ENCODE measurements at places on chromosomes 6 and 20. TPM values are rescaled to one million over a fixed set of nuclear protein-coding genes. Genes with fewer than 3 reads are reported as not detected.

GRCh38 chr20:43159994-43160393 is 29.7 kb downstream of the PTPRT start:
- no peak for DNase-seq

DNA sequence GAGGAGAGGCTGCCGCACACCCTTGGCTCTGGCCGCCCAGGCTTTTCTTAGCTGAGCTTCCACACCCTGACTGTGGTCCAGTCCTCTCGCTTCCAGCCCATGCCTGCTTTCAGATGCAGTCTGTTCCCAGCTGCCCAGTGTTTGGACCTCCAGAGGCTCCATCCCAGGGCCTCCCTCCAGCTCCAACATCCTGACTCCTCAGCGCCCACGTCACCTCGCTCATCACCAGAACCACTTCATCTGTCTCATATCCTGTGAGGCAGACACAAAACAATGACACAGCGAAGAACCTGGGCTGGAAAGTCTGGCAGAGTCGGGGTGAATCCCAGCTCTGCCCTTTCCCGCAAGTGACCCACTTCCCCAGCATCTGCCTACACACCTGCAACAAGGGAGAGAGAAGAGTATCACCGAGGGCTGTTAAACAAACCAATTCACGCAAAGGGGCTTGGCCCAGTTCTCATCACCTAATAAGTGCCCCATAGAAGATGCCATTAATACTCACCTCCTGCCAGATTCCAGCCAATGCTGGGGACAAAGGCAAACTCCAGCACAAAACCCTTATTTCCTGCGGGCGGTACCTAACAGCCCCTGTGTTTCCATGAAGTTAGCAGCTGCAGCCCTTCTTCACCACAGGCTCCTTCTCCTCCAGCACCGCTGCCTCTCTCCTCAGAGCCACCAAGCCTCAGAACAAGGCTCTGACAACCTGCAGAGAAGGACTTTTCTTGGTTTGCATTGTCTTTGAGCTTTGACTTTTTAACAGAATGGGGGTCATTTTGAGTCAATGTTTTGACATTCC is 133.4 kb upstream of the CDH4 start:
- DNase-seq = no peak

DNA sequence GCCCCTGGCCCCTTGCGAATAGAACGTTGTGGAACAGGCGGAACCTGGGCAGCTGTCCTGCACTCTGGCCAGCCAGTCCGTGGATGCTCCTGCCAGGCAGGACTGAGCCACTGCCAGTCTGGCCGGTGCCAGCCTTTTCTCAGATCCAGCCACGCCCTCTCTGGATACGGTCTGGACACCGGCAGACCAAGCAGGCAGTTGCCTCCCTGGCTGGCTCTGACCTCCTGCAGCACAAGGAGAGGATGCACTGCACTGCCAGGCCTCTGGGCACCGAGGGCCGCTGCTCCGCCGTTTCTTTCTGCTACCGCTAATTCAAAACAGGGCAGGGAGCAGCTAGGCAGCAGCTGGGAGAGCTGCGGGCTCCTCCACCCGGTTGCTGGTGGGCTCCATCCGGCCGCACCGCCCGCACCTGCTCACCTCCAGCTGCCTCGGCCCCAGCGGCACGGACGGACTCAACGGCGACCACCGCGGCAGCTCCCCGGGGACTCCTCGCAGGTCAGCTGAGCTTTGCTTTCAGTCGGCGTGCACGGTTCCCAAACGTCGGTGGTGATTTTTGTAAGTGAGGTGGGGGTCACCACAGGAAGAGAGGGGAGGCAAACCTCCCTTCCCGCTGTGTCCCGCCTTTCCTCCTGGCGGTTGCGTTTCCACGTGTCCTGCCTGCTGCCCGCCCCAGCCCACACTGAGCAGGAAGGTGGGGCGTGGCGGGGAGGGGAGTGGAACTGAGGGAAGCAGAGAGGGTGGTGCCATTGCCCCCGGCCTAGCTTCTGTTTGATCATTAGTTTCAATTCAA is 30.3 kb upstream of the AFDN start:
- DNase-seq = no peak

- no peak for DNase-seq
These were observed 74.7 kb upstream of the TNFAIP3 start for GRCh38 chr6:137792160-137793033.

GRCh38 chr6:157305670-157306653 is 17.4 kb downstream of the TMEM242 start:
- DNase-seq = no peak

FBXO30 gene
- polyA plus RNA-seq = 0.90 TPM

ABHD16B gene
- polyA plus RNA-seq = not detected

- DNase-seq = no peak
These were observed at the start of gene KCNS1 for GRCh38 chr20:45100563-45101245. KCNS1 (minus strand) TSS chr20:45101127; CDS start chr20:45099236, 1,891 bp downstream.

BPIFB1 gene
- polyA plus RNA-seq = not detected

SMLR1 gene
- 40.8 TPM for polyA plus RNA-seq

DNA sequence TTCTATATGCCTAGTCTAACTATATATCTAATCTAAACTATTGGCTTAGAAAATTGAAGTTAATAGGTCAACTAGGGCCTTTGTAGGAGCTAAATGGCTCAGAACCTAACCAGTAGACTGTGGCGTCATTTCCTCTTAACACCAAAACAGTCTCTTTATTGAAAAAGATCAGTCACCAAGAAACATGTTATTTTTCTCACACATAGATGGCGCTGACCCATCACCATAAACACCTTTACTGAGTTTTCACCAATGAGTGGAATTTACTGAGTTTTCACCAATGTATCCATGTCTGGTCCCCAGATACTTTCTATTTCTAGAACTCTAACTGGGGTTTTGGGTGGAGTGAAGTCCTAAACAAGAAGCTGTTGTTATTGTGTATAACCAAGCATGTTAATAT is 636.0 kb downstream of the BCKDHB start:
- DNase-seq = no peak

DNA sequence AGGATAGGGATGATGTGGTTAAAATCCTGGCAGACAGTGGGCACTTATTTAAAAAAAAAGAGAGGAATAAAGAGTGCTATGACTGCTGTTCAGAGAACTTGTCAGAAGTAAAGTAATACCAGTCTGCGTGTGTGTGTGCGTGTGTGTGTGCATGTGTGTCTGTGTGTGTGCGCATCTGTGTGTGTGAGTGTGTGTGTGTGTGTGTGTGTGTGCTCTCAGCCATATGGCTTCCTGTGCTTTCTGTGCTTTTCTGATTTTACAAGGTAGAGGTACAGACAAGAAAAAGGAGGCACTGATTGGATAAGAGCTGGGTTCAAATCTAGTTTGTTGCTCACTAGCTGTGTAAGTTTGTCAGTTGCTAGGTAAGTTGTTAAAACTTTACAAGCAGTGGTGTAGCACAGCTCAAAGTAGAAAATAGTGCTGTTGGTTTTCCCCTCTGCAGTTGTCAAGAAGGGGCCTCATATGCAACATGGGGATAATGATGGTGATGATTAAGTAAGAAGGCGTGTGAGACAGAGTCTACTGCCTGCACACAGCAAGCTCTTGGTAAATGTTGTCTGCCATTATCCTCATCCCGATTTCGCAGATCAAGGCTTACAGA is 155.3 kb upstream of the ZNF217 start:
- DNase-seq = no peak

DNA sequence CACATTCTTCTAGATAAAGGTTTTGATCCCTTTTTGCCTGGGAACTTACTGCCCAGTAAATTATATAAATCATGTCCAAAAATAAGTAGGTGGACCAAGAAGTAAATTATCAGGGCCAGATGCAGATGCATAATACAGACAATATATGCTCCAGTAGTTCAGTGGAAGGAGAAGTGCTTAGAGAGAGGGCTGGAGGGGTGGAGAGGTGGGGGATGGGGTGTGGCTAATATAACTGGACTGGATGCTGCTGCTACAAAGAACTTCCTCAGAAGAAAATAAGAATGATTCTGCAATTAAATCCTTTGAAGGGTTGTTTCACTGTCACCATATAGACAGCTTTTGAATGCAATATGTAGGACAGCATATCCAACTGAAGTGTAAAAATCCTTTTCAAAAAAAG is 14.8 kb upstream of the TFAP2D start:
- no peak for DNase-seq

DNA sequence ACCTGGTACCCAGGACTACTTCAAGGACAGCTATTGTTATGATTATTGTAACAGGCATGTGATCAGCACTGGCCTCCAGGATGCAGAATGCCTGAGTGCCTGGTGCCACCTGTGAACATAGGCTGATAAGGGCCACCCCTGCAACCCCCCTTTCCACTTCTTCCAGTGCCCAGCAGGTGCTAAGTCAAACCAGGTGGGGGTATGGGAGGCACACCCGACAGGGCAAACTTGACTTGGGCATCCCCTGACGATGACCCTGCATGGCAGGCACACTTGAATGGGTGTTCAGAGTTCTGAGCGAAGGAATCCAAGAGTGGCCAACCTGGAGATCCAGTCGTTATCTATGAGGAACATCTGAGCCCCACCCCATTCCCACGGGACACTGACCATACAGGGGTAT is 3.4 kb downstream of the ADA start:
- DNase-seq = no peak

SYCP2 gene
- 0.07 TPM for polyA plus RNA-seq

DNA sequence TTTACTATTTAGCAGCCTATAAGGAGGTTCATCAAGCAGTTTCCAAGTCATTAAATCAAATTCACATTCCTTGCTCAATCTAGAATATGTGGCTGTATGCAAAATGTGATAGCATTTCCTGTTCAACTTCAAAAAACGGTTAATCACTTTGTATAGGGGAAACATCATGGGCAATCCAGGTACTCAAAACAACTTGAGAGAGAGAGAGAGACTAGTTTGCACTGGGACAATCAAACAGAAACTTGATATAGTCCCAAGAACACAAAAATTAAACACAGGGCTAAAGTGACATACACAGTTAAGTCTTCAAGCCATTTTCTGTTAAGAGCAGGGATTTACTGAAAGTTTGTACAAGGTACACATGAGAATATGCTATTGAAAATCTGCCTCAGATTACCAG is 7.4 kb downstream of the CPNE1 start:
- DNase-seq = no peak

DNA sequence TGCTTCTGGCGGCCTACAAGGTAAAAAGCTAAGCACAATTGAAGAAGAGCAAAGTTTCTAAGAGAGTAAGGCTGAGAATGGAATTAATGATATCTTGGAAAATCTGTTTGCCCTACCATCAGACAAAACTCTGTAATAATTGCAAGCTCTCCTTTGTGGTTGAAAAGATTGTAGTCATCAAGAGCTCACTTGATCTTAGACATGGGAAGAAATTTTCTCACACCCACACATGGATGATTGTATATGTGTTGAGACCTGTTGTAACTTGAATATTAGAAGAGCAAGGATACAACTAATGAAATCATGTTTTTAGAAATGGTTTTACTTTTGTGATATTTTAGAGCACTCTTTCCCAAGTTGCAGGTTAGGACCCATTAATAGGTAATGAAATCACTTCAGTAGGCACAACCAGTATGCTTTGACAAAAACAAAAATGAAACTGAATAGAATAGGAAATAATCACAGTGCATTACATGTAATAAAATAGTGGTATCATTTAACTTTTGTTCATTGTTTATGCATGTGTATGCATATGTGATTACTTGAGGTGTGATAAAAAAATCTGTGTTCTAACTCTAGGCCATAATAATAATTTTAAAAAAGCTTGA is 14.0 kb downstream of the DCBLD1 start:
- no peak for DNase-seq

MATN4 gene
- 0.05 TPM for polyA plus RNA-seq

FOXA2 gene
- 12.7 TPM for polyA plus RNA-seq

DNA sequence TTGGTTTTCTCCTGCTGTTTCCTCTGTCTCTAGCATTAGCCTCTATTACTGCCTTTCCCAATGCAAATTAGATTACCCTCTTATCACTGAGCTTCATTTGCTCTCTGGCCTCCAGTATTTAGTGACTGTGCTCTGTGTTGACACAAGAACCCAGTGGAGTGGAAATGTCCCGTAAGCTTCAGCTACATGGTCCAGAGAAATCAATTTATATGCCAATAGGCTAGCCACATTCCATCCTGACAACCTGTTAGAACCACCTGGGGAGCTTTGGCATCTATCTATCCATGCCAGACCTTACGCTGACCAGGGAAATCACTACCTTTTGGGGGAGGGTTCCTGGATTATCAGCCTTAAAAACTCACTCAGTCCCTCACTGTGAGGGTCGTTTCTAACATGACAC is 459.6 kb downstream of the UTRN start:
- DNase-seq = no peak

SEMG1 gene
- not detected for polyA plus RNA-seq

Measured in liver (tissue), 10 donors.